ENCODE measurements at places on chromosomes 4 and X.

DNA sequence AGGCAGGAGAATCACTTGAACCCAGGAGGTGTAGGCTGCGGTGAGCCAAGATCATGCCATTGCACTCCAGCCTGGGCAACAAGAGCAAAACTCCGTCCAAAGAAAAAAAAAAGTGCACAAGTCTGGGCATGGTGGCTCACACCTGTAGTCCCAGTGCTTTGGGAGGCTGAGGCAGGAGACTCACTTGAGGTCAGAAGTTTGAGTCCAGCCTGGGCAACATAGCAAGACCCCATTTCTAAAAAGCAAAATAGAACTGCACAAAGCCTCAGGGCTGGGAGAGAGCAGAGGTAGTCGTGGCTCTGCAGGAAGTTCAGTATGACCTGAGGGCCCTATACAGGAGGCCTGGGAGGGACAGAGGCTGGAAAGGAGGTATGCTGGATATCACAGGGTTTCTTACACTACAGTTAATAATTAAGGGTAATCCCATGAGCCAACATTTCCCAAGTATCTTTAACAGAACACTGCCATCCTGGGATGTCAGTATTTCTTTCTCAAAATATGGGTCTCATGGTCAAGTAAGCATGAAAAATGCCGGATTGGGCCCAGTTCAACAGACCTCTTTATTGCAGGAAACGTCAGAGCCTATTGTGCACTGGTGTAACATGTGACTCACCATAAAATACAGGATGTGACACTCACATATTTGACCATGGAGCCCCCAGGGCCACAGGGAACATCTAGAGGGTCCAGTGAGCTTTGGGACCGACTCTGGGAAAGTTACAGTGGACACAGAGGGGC, 37.8 kb downstream of the ACSL1 start:
- no peak for DNase-seq

DNA sequence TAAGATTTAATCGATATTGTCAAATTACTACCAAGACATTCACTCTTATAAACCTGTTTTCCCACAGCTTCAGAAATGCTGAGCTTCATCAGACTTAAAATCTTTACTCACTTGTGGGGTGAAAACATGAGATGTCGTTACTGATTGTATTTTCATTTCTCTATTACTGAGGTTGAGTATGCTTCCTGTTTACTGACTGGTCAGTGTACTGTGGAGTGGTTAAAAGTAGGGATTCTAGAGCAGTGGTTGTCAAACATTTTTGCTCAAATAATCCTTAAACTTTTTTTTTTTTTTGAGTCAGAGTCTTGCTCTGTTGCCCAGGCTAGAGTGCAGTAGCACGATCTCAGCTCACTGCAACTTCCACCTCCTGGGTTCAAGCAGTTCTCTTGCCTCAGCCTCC, 50.3 kb downstream of the NSUN7 start:
- DNase-seq: no peak

- no peak for DNase-seq
Measured at GRCh38 chr4:105587841-105588240, 35.4 kb downstream of the ARHGEF38 start.

DNA sequence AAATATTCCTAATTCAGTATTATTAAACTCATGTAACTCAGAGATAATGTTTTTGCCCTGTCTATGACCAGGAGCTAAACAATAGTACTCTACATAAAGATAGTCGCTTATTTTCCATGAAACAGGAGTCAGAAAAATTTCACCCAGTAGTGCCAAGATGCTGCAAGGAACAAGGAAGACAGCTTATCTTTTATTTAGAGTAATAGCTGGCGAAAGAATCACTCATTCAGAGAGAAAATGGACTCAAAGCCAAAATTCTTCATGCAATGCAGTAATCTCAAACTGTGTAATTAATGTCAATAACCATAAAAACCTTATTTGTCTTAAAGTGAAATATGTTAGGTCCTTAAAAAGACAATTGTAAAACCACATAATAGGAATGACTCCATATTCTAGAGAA, 477.8 kb downstream of the ANKRD50 start:
- DNase-seq: no peak

DNA sequence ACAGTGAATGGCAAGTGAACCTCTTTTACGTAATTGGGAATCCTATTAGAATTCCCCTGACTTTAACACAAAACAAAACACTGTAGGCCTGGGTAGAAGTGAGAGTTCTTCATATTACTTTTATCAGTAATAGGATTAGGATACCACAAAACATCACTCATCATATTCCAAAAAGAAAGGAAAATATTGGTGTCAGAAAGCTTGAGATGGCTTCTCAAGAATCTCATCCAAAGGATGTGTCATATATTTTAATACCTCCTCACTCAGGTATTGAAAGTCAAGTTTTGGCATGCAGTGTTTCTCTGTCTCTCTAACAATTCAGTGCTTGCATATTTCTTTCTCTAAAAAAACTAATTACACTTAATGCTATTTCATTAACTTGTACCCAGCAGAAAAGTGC, 173.2 kb downstream of the PDGFC start:
- DNase-seq: no peak

- no peak for DNase-seq
Measured at GRCh38 chrX:118049713-118050112, 66.9 kb downstream of the KLHL13 start.

- DNase-seq: no peak
Measured at GRCh38 chr4:6335040-6335590, 65.5 kb downstream of the WFS1 start.

- DNase-seq: no peak
Measured at GRCh38 chr4:81421346-81422218, 50.1 kb downstream of the RASGEF1B start.
